NCI-H1105 (cell line): ENCODE measurements at places on chromosomes 2 and 18.

- no peak for DNase-seq
These were observed 2.8 kb upstream of the KLHL14 start for GRCh38 chr18:32775628-32776027.

DNA sequence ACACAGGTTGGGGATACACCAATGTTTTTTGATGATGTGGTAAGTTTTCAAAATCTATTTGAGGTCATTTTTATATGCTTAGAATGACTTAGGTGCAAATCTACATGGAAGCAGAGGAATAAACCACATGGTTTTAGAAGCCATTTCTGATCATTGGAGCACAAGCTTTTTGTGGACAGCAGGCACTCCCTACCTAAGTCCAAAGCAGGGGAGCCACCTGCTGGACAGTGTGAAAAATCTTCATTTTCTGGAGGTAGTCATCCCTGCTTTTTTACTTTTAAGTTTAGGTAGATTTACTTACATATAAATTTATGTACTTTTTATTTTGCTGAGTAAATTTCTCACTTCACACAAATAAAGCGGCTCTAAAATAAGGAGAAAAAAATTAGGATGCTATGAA, 323.2 kb downstream of the PLCL1 start:
- peak; percentile 28 for DNase-seq

DNA sequence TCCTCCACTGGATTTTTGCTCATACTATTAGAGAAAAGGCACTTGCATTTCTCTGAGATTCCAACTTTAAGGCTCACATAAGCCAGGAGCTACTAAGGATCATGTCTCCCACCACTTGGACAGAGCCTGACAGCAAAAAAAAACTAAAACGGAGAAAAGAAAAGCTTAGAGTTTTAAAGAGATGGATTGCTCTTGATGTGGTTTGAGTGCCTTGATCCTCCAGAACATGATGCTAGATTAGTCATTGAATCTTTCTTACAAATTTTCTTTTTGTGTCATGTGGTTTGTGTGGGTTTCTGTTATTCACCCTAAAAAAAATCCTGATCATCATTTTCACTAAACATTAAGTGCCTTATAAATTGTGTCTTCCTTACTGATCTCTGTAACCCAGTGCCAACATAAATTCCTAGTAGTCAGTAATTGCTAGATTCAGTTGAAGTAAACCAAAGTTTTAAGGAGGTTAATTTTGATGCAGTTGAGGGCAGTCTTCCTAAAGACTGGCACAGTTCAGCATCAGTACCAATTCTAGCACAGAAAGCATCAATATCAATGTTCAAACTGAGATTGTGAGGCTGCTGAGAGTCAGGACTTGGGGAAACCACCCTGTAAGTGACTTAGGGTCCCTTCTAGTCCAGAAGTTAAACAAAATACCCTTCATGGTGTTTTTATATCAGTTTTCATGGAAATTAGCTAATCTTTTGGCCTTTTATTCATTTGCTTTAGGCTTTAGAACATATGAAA, 206.3 kb downstream of the RAD51AP2 start:
- no peak for DNase-seq

GRCh38 chr18:10459587-10459986, 5.2 kb downstream of the APCDD1 start:
- DNase-seq: peak; percentile 32

GRCh38 chr2:77778917-77779316, 256.7 kb upstream of the LRRTM4 start:
- no peak for DNase-seq

DNA sequence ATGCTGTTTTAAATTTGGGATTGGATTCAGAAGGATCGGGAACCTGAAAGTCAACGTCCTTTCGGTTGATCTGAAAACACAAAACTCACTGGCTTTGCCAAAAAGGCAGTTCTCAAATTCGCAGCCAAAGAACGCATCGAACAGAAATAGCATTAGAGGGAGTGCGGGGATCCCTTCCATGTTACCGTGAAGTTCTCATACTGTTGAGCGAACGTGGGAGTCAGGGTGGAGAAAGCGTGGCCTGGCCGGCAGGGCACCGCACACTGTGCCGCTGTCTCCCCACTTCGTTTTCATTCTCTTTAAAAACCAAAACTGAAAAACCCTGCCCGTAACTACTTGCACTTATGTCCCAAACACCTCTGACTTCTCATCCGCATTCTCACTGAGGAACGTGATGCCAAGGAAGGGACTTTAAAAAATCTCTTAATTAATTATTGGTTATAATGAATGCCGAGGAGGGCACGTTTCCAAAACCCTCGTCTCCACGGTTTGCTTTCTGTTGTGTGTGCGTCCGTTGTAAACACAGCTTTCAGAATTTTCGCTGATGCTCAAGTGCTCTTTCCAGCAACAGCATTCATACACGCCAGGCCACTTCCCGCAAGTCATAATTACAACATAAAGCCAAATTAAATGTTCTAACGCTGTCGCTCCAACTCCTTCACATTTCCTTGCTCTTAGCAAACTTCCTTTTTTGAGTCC, 60.9 kb upstream of the TWIST2 start:
- DNase-seq: peak; percentile 5

GRCh38 chr2:218585541-218585940, 16.9 kb downstream of the CNOT9 start:
- no peak for DNase-seq

DNA sequence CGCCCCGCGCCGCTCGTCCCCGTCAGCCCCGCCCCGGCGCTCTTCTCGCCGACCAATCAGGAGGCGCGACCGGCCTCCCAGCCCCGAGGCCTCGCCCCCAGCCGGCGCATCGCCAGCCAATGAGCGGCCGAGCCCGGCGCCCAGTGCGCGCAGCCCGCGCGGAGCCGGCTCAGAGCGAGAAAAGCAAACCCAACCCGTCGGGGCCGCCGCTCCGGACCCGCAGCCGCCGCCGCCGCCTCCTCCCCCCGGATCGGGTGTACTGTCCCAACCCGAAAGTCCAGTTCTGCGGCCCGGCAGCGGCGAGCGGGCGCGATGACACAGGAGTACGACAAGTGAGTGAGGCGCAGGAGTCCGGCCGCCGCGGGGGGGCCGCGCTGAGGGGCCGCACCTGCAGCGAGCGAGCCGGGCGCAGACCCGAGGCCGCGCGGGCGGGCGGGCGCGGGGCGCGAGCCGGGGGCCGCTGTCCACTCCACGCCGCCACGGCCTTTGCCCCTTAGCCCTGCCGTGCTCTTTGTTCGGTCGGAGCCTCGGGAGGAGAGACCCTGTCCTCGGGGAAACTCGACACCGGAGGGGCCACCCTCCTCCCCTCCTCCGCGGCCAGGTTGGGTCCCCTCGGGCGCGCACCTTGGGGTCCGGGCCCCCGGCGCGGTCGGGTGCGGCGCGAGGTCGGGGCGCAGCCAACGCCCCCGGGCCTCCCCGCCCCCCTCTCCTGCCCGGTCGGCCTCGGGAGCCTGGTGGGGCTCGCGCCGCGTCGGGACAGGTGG, at the start of gene GRHL1:
Gene GRHL1 (plus strand): TSS at position 172 of the 764 bp plus-strand sequence. CDS start 141 bp downstream, at position 313.
- peak; percentile 85 for DNase-seq

DNA sequence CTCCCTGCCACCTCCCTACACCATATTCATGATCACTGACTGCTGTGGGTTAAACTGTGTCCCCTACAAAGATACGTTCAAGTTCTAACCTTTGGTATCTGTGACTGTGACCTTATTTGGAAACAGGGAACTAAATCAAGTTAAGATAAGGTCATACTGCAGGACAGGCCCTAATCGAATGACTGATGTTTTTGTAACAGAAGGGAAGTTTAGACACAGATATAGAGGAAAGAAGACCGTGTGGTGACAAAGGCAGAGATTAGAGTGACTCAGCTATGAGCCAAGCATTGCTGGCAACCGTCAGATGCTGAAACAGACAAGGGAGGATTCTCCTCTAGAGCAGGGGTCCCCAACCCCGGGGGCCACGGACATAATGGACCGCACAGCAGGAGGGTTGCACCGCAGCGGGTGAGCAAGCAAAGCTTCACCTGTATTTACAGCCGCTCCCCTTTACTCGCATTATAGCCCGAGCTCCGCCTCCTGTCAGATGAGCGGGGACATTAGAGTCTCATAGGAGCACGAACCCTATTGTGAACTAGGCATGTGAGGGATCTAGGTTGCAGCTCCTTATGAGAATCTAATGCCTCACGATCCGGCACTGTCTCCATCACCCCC, 28.9 kb upstream of the RNF152 start:
- no peak for DNase-seq

DNA sequence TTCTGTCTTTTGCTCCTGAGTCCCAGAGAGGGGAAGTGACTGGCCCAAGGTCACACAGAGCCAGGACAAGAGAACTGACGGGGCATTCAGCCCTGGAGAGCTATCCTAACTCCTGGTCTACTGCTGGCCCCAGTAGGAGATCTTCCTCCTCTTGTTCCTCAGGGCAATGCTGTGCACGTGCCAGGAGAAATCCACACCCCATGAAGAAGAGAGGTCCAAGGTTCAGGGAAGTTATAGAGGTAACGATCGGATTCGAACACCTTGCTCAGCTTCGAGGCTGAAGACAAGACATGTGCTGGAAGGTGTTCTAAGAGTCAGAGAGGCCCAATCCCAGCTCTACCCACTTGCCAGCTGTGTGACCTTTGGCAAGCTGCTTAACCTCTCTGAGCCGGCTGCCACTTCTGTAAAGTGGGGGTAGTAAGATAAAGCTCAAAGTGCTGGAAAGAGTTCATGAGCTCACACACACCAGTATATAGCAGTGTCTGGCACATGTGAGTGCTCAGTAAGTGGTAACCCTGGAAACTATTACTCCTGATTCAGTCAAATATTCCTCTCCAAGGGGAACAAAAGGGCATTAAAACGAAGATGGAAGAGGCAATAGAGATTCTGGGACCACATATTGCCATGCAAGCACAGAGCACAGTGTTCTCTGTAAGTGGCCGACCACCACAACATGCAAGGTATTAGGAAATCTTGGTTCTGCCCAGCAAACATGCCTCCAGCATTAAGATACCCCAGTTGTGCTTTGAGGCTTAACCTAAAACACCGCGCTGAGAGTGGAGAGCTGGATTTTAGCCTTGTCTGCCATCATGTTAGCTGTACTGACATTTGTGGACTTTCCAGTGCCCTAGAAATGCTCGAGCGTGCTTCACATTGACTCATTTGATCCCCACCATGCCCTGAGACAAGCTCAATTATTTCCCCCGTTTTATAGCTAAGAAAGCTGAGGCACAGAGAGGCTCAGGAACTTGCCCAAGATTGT, 25.6 kb downstream of the SERTAD2 start:
- no peak for DNase-seq

DNA sequence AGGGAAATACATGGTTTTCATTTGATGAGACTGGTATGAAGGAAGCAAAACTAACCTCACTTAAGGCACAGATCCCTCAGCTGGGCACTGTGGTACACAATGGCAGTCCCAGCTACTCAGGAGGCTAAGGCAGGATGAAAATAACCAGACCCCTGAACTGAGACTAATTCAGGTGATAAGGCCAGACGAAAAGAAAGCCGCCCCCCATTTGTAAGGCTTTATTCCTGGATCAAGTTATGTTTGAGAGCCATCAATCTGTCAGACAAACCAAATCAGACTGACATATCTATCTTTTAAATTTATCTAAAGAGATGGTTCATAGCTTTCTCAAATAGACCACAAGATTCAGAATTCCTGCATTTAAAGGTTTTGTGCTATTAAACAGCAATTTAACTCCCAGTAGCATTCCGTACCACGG, 4.1 kb downstream of the SRSF7 start:
- DNase-seq: no peak

GRCh38 chr18:69636529-69637301, 236.0 kb downstream of the DOK6 start:
- no peak for DNase-seq

- DNase-seq: no peak
These were observed 1.9 kb downstream of the RAB31 start for GRCh38 chr18:9710037-9710436.

- no peak for DNase-seq
These were observed 300.1 kb upstream of the TRIB2 start for GRCh38 chr2:12416600-12416999.

- DNase-seq: no peak
These were observed 50.6 kb downstream of the DNAJC10 start for GRCh38 chr2:182766626-182767025.

DNA sequence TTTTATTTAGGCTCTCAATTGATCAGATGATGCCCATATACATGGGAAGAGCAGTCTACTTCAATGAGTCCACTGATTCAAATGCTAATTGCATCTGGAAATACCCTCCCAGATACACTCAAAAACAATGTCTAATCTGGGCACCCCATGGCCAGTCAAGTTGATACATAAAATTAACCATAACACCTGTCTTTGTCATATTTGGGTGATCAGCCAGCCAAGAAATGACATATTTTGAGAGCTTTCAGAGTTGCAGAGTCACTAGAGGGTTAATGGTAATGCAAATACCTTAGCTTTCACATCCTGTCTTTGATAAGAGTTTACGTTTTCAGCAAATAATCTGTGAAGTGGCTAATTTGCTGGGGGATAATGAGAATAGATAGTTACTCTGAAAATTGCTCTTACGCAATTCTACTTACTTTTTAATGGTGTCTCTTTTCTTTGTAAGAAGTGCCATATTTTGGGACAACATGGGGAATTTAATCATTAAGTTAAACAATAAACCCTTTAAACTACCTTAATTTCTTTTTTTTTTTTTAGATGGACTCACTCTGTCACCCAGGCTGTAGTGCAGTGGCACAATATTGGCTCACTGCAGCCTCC, 49.1 kb downstream of the CCDC195 start:
- DNase-seq: no peak

DNA sequence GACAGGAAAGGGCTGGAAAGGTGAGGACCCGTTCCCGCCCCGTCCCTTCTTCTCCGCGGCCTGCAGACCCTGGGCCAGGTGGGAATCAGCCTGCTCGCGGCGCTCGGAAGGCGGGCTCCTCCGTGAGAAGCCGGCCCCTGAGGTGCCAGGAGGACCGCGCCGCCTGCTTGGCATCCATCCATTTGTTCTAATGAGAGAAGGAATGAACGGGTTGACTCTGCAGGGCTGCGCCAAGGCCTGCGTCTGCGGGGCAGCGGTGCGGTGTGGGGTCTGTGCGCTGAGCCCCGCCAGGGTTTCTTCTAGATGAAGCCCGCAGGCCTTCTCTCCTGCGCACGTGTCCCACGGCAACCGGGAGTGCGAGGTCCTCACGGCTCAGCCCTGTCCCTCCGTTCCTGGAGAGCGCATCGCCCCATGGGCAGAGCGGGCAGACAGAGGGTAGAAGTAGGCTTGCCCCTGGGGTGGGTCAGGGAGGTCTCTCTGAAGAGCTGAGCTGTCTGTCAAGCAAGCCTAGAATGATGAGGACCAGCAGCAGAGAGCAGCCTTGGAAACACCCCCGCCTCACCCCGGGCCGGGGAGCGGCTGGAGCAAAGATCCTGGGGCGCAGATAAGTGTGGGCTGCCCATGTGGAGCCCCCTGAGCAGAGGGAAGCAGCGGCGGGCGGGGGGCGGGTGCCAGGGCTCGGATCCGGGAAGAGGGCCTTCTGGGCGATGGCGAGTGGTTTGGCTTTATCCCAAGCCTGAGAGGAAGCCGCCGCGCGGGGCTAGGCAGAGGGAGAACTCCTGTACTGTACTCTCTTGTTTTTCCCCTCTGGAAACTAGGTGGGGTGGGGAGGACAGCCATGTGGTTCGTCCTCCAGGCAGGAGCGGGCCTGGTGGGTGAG, 27.9 kb upstream of the HS6ST1 start:
- DNase-seq: no peak
